AG09309 (cell line): ENCODE measurements at places on chromosomes 2 and 18.

GRCh38 chr2:172046080-172046678, 39.1 kb upstream of the DLX1 start:
- no peak for DNase-seq

DNA sequence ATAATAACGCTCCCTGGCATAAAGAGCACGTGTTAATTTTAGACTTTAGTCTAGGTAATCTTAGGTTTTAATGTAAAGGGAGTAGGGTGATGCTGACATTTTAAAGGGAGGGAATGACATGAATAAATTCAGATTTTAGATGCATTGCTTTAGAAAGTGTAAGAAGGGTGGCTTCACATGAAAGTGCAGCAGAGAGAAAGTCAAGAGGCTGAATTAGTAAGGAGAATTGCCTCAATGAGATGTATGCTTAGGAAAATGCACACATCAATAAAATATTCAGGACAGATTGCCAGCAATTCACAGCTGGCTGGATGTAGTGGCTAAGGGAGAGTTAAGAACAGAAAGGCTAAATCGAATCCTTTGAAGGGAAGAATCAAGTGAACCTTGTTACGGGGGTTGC, 165.5 kb upstream of the CDH19 start:
- DNase-seq, result no peak

GRCh38 chr2:98833917-98834263, 102.1 kb downstream of the CRACDL start:
- DNase-seq, result no peak

DNA sequence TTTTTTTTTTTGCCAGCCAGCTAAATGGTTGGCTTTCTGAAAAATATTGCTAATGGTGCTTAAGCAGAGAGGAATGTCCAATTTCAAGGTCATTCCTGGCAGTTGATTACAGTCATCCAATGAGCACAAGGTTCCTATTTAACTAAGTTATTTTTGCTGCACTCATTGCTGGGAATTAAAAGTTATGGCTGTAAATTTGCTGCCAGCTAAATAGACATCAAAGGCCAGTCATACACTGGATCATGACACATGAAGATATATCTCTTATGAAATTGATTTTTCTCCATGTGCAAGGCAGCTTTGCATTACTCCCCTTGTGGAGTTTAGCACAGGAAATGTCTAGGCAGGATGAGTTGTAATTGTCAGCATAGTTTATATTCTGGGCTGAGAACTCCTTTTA, 1898.4 kb upstream of the CELF4 start:
- DNase-seq, result peak; percentile 17

DNA sequence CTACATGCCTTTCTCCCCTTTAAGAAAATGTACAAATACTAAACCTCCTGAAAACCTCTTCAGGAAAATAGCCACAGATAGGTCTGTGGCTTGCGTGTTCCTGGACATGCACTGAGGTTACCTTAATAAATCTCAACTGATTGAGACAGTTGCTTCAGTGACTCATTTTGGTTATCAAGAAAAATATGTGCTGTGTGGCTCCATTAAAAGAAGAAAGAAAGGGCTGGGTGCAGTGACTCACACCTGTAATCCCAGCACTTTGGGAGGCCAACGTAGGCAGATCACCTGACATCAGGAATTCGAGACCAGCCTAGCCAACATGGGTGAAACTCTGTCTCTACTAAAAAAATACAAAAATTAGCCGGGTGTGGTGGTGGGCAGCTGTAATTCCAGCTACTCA, 27.1 kb downstream of the CREG2 start:
- DNase-seq, result no peak

- no peak for DNase-seq
These were observed 573 bp downstream of the IGFBP2 start for GRCh38 chr2:216633616-216634369.

GRCh38 chr2:66962716-66963115, 434.4 kb upstream of the ETAA1 start:
- no peak for DNase-seq
